ENCODE measurements at places on chromosomes 11 and 22.

- H3K4me1 ChIP-seq: no peaks in the 10 kb centered on the region
- H3K36me3 ChIP-seq: no peaks in the 10 kb centered on the region
- H3K4me3 ChIP-seq: no peak overlapping the region
- no peak overlapping the region for H3K27ac ChIP-seq
- no peak for DNase-seq
- no peaks in the 10 kb centered on the region for H3K27me3 ChIP-seq
Observed at GRCh38 chr11:41235668-41236067, 223.8 kb downstream of the LRRC4C start.

GRCh38 chr11:126307706-126308105, 3.8 kb downstream of the DCPS start:
- no peak overlapping the region for H3K4me3 ChIP-seq
- H3K4me1 ChIP-seq: no peaks in the 10 kb centered on the region
- DNase-seq: no peak
- H3K36me3 ChIP-seq: no peaks in the 10 kb centered on the region

DNA sequence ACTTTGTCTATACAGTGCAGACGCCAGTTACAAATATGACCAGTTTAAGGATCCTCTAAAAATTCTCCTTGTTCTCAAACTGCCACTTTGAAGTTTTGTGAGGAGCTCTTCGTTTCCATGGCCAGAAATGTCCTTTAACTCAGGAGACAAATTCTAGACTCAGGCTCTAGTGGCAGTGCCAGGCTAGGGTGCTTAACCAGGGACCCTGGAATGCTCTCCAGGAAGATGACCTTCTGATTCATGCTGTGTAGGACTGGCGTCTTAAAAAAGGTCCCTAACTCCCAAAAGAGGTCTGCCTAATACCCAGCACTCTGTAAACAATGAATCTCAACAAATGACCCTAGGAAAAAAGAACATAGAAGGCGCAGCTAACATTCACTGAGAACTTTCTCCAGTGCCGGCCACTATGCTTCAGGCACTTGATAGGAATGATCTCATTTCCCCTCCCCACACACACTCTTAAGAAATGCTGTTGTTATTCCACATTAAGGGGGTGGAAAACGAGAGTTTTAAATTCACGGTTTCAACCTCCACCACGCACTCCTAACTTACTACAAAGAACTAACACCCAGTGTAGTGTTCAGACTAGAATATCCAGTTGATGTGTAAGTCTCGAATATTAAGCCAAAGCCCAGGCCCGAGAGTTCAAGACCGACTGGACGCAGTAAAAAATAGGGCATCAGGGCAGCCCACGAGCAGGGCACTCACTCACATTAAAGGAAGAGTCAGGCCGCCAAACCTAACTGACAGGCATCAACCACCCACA, 747 bp downstream of the NXF1 start:
- H3K4me1 ChIP-seq: peaks cover 7% of the 10 kb centered on the region
- H3K4me3 ChIP-seq: peak overlapping the region; percentile 91
- DNase-seq: no peak
- peak overlapping the region; percentile 55 for H3K27ac ChIP-seq
- H3K36me3 ChIP-seq: peaks cover 36% of the 10 kb centered on the region

DNA sequence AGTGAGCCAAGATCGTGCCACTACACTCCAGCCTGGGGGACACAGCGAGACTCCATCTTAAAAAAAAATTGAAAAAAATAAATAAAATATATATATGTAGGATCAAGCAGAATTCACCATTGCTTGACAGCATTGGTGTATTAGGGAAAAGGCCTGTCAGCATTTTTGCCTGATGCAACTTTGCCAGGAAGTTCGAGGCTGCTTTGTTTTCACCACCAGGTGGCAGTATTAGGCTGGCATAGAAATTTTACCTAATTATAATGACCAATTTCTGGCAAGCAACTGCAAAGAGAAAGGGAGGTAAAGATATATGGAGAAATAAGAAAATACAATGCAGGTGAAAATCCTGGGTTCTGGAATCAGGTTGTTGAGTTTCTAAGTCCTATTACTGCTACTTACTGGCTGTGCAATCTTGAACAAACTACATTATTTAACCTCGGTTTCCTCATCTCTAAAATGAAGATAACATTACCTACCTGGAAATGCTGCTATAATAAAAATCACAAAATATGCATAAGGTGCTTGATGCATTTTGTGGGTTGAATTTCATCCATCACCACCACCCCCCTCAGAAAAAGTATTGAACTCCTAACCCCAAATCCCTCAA, 24.7 kb downstream of the LAYN start:
- H3K4me3 ChIP-seq: no peak overlapping the region
- H3K4me1 ChIP-seq: no peaks in the 10 kb centered on the region
- no peak overlapping the region for H3K27ac ChIP-seq
- DNase-seq: peak; percentile 74
- peaks cover 19% of the 10 kb centered on the region for H3K36me3 ChIP-seq
- no peaks in the 10 kb centered on the region for H3K27me3 ChIP-seq

DNA sequence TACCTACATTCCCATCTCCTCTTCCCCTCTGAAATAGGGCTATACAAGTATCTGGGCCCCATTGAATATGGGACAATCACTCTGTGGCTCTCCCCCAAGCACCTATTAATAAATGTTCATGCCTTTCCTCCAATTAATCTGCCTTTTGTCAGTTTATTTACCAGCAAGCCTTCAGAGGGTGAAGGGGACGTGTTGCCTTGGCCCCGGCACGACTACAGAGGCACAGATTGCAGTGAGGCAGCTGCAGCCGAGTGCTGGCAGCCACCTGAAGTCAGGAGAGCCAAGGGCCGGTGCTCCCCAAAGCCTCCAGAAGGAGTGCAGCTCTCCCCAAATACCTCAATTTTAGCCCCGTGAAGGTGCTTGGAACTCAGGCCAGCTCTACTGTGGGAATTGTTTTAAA, 580.9 kb upstream of the B3GAT1 start:
- H3K27ac ChIP-seq: no peak overlapping the region
- no peaks in the 10 kb centered on the region for H3K36me3 ChIP-seq
- no peaks in the 10 kb centered on the region for H3K27me3 ChIP-seq
- no peak overlapping the region for H3K4me3 ChIP-seq
- DNase-seq: no peak
- no peaks in the 10 kb centered on the region for H3K4me1 ChIP-seq

DNA sequence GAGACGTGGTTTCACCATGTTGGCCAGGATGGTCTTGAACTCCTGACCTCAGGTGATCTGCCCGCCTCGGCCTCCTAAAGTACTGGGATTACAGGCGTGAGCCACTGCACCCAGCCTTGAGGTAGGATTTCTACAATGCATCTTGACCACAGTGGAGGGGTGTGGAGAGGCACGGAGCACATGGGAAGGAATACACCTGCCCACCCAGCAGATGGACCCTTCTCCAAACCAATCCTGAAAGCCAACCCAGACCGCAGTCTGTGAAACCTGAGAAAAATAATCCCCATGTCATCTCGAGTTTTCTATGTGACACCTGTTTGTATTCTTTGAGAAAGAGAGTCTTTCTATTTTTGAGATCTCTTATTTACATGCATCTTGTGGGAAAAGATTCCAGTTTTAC, 32.5 kb downstream of the LGR4 start:
- H3K27me3 ChIP-seq: no peaks in the 10 kb centered on the region
- H3K4me1 ChIP-seq: peaks cover 4% of the 10 kb centered on the region
- no peak overlapping the region for H3K4me3 ChIP-seq
- no peak for DNase-seq
- no peak overlapping the region for H3K27ac ChIP-seq
- no peaks in the 10 kb centered on the region for H3K36me3 ChIP-seq

- no peaks in the 10 kb centered on the region for H3K27me3 ChIP-seq
- no peaks in the 10 kb centered on the region for H3K4me1 ChIP-seq
- no peak for DNase-seq
- no peaks in the 10 kb centered on the region for H3K36me3 ChIP-seq
Observed at GRCh38 chr11:22234743-22235142, 41.9 kb downstream of the ANO5 start.

- DNase-seq: no peak
- H3K4me1 ChIP-seq: peaks cover 4% of the 10 kb centered on the region
- H3K4me3 ChIP-seq: no peak overlapping the region
- H3K27me3 ChIP-seq: no peaks in the 10 kb centered on the region
Observed at GRCh38 chr22:23714596-23715578, 24.1 kb downstream of the RGL4 start.

- H3K4me1 ChIP-seq: peaks cover 14% of the 10 kb centered on the region
- H3K27ac ChIP-seq: peak overlapping the region; percentile 17
- H3K4me3 ChIP-seq: no peak overlapping the region
Observed at GRCh38 chr11:78835646-78836045, 261.0 kb upstream of the NARS2 start.

GRCh38 chr11:74212533-74212932, 41.4 kb downstream of the PPME1 start:
- DNase-seq: no peak
- no peaks in the 10 kb centered on the region for H3K27me3 ChIP-seq
- no peaks in the 10 kb centered on the region for H3K4me1 ChIP-seq
- peaks cover 16% of the 10 kb centered on the region for H3K36me3 ChIP-seq
- H3K27ac ChIP-seq: no peak overlapping the region

GRCh38 chr11:10622957-10623791, 54.7 kb upstream of the LYVE1 start:
- no peak for DNase-seq
- H3K27me3 ChIP-seq: no peaks in the 10 kb centered on the region
- H3K4me1 ChIP-seq: no peaks in the 10 kb centered on the region
- no peak overlapping the region for H3K27ac ChIP-seq
- H3K36me3 ChIP-seq: no peaks in the 10 kb centered on the region
- no peak overlapping the region for H3K4me3 ChIP-seq

DNA sequence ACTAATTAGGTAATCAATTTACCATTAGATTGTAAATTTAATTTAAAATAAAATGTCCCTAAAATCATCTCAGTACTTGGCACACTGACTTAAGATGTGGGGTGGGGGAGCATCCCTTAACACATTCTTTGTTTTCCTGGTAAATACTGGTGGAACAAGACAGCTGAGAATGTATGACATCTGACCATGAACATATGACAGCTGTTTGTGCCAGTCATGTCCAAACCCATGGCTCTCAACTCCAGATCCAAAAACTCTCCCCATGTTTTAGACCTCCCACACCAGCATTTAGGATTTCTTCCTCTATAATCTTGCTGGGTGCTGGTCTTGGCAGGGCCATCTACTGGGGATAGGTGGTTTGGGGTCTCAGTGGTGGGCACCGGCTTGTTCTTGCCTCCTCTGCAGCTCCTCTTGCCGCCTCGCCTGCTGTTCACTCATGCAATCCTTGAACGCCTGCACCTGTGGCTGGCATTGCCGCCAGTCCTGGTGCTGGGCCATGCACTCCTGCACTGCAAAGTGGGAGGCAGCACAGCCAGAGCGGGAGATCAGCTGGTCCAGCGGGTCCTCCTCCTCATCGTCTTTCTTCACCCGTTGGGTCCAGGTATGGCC, 3.8 kb downstream of the COA4 start:
- DNase-seq: no peak
- no peak overlapping the region for H3K4me3 ChIP-seq
- no peaks in the 10 kb centered on the region for H3K27me3 ChIP-seq
- H3K4me1 ChIP-seq: peaks cover 6% of the 10 kb centered on the region
- peaks cover 15% of the 10 kb centered on the region for H3K36me3 ChIP-seq
- no peak overlapping the region for H3K27ac ChIP-seq

DNA sequence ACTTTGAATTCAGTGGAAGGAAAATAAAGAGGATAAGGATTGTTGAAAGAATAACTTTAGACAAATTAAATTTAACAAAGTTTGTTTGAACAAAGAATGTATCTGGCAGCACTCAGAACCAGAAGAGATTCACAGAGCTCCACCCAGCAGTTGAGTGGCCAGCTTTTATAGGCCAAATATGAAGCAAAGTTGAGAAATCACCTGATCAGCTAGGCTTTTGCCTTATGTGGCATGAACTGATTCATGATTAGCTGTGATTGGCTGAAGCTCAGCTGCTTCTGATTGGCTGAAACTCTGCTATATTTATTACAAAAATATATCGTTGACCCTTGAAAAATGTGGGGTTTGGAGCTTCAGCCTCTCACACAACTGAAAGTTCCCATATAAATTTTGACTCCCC, 62.6 kb downstream of the PIWIL4 start:
- no peak overlapping the region for H3K4me3 ChIP-seq
- H3K36me3 ChIP-seq: no peaks in the 10 kb centered on the region
- H3K27ac ChIP-seq: no peak overlapping the region
- H3K27me3 ChIP-seq: no peaks in the 10 kb centered on the region

GRCh38 chr11:115302946-115303703, 201.1 kb downstream of the CADM1 start:
- H3K27ac ChIP-seq: no peak overlapping the region
- no peaks in the 10 kb centered on the region for H3K36me3 ChIP-seq
- H3K4me3 ChIP-seq: no peak overlapping the region
- no peak for DNase-seq
- no peaks in the 10 kb centered on the region for H3K4me1 ChIP-seq

- no peaks in the 10 kb centered on the region for H3K36me3 ChIP-seq
- H3K27me3 ChIP-seq: no peaks in the 10 kb centered on the region
- DNase-seq: no peak
- H3K27ac ChIP-seq: no peak overlapping the region
- H3K4me3 ChIP-seq: no peak overlapping the region
- no peaks in the 10 kb centered on the region for H3K4me1 ChIP-seq
Observed at GRCh38 chr11:131642756-131643531, 272.5 kb downstream of the NTM start.

DNA sequence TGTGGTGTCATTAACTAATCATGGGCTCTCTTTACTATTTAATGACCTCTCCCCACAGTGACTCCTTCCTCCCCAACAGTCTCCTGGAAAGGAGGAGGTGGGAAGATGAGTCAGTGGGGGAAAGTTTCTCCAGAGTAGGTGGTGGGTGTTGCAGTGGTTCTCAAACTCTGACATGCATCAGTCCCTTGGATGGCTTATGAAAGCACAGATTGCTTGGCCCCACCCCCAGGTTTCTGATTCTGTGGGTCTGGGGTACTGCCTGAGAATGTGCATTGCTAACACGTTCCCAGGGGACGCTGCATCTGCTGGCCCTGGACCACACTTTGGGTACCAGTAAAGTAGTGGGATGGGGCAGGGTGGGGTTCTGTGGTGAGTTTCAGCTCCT, 9.8 kb downstream of the CD82 start:
- no peak for DNase-seq
- no peaks in the 10 kb centered on the region for H3K36me3 ChIP-seq
- H3K4me1 ChIP-seq: peaks cover 13% of the 10 kb centered on the region
- no peak overlapping the region for H3K4me3 ChIP-seq
- no peak overlapping the region for H3K27ac ChIP-seq
- H3K27me3 ChIP-seq: no peaks in the 10 kb centered on the region

- no peaks in the 10 kb centered on the region for H3K27me3 ChIP-seq
- H3K4me3 ChIP-seq: no peak overlapping the region
- no peak for DNase-seq
- H3K36me3 ChIP-seq: no peaks in the 10 kb centered on the region
- H3K4me1 ChIP-seq: no peaks in the 10 kb centered on the region
Observed at GRCh38 chr11:28964811-28965210, 856.6 kb downstream of the METTL15 start.

DNA sequence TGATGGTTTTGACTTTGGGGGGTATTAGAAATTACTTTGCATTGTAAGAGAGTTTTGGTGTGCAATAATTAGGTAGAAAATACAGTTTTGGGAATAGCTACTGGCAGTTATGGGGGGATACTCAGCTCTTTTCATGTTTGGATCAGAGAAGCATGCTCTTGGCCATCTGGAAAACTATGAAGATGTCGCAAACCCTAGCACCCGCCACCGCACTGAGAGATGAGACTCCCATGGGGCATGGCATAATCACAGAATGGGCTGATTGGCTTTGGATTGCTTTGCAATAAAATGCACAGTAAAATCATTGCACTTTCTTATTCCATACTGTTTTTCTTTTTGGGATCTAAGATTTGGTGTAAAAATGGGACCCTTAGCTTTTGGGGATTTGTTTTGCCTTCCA, 43.5 kb upstream of the SLC5A12 start:
- H3K4me1 ChIP-seq: no peaks in the 10 kb centered on the region
- no peaks in the 10 kb centered on the region for H3K36me3 ChIP-seq
- no peak for DNase-seq
- no peaks in the 10 kb centered on the region for H3K27me3 ChIP-seq
- H3K4me3 ChIP-seq: no peak overlapping the region
- H3K27ac ChIP-seq: no peak overlapping the region

Data from trophoblast cell (in vitro differentiated cells and primary cell).